NCI-H1694 (cell line): ENCODE measurements at places on chromosomes 5 and 9.
A peak's percentile ranks its signal among the peaks of the same experiment; 100 is the strongest.

DNA sequence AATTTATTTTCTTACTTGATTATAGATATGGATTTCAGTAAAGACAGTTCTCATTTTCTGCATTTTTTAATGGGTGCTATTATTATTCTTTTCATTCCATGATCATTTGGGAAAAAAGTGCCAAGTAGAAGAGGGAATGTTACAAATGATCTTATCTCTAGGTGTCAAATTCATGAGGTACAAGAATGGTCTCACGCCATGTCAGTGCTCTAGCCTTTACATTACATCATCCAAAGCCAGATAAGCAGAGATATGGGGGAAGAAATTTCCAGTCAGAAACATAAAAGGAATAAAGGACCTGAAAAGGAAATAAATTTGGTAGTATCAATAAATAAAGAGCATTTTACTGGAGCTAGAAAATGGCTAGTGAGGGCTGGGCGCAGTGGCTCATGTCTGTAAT is 1544.2 kb upstream of the CDH6 start:
- DNase-seq, result no peak

DNA sequence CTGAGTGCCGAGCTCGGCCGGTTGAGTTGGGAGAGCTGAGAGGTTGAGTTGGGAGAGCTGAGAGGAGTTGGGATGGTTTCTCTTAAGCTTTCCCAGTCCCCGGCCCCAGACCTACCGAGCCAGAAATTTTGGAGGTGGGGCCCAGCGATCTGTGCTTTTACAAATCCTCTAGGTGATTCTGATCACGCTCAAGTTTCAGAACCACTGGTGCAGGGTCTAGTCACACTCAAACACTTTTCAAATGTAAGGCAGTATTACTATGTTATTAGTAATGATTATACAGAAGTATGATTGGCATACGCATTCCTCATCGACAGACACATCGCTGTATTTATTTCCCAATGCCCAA is 256 bp upstream of the CLINT1 start:
- DNase-seq, result no peak

DNA sequence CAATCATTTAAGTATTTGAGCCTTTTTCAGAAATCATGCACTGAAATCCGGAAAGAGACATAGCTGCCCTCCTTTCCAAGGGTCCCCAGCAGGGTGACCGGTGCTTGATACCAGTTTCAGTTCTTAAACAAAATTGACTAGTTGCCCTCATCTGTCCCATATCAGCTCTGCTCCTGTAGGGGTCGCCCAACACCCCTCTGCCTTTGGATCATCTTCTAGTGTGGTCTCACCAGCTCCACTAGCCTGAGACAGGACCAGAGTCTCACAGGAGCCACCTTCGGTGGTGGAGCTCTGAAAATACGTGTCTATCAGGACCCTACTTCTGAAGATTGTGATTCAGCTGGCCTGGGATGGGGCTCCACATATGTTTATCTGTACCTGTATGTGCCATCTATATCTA is 428.2 kb downstream of the ENC1 start:
- no peak for DNase-seq

DNA sequence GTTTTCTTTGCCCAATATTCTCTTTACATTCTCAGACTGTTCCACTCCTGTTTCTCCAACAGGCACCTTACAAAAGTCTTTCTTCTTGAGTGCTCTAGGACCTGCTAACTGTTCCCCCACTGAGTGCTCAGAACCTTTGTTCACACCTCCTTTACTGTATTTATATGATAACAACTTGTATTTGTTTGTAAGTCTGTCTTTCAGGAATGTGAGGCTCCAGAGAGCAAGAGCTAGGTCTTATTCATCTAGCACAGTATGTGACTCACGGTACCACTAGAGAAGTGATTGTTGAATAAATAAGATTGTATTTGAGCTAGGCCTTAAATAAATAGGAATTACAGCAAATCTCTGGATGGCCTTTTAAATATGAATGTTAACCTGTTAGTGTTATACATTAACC is 42.5 kb upstream of the MYOT start:
- no peak for DNase-seq

DNA sequence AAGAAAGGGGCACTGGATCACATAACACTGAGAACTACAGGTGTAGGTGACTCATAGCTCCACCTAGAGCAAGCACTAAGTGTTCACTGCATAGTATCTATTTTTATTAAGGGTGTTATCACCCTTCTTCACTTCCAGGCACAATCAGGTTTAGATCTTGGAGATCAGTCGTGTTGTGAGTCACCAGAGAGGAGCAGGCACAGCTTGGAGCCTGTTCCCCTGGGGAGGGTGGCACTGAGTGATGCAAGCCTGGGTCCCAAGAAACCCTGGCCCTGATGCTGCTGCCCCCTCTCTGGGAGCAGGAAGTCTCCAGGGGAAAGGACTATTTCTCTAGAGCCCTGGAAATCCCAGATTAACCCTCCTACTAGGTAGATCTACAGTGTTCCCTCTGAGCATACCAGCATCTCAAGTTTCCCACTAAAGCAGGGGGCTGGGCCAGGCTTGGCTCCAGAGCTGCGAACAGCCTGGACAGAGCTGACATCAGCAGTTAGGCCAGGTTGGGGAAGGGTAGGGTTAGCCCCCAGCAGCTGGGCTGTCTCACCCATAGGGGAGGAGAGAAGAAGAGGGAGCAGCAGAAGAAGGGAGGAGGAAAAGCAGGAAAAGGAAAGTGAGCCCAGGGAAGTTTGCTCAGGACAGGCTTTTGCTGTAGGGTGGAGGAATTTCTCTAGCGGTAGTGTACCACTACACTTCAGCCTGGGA is 28.1 kb upstream of the SPINK4 start:
- no peak for DNase-seq

GRCh38 chr5:7881091-7881490 is 12.1 kb downstream of the MTRR start:
- DNase-seq, result no peak

- DNase-seq, result no peak
Observed at GRCh38 chr9:107667231-107668070, 177.9 kb upstream of the KLF4 start.

DNA sequence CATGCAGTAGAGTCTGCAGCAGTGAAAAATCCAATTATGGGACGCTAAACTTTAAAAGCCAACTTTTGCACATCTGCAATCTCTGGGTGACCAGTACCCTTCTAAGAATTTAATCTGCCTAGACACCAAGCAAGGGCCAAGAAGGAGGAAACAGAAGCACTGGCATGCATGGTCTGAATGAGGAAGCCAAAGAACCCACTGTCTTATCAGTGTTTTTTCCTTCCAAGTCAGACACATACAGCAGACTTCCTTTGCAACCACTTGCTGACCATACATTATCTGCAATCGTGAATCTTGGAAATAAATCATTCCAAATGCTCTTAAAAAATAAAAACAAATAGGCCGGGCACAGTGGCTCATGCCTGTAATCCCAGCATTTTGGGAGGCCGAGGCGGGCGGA is 65.9 kb downstream of the DEPDC1B start:
- no peak for DNase-seq

DNA sequence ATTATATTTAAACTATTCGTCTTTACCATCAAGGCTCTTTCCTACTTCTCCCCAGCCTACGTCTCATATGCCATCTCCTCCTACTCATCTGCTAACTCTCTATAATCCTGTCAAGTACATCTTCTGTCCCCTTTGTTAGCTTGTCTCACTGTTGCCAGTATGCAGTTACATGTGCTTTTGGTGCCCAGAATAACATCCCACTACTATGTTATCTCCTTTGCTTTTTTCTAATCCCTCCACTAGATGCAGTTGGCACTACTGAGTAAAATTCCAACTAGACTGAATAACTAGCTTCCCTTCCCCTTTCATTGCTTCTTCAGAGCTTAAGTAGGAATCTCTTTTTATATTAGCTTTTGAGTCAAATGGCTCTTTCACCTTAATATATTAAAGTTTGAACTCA is 3.0 kb upstream of the ARRDC3 start:
- no peak for DNase-seq

- peak; percentile 34 for DNase-seq
Observed at GRCh38 chr9:97501177-97501971, at the start of gene TMOD1. TSS of gene TMOD1 (plus strand) at chr9:97501666. CDS start at chr9:97524189, 22,523 bp downstream.

- no peak for DNase-seq
Observed at GRCh38 chr9:87498811-87499360, 1.2 kb downstream of the DAPK1 start.

DNA sequence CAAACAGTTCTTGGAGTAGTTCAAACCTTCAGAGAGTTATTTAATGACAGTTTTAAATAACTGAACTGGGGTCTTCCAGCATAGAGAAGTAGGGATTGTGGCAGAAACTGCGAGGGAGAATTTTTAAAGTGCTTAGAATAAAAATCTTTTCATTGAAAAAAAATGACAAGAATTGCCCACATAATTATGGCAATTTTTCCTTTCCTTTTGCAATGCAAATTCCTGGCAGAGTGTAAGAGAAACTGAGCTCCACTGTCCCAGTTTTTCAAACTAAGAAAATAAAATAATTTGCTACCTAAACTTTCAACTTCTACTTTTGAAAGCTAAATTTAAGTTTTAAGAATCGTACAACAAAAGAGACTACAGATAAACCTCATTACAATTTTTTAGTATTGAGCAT is 2.3 kb upstream of the PTGER4 start:
- no peak for DNase-seq

- DNase-seq, result no peak
Observed at GRCh38 chr9:93860694-93861658, 94.2 kb downstream of the BARX1 start.

DNA sequence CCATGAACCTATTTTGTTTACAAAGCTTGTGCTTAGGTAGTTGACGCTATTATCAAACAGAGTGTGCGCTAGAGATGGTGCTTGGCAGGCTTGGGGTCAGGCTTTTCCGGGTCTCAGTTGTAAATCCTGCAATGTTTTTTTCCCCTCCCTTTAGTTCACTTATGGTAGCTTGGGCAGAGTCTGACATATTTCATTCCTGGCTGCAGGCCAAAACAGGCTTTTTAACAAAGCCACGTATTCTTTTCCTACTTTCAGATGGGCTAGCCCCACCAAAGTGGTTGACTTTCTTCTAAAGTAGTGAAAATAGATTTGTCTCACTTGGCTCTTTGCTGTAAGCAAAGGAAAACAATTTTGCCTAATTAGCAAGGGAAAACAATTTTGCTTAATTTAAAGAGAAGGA is 58.0 kb upstream of the FBN2 start:
- DNase-seq, result no peak

DNA sequence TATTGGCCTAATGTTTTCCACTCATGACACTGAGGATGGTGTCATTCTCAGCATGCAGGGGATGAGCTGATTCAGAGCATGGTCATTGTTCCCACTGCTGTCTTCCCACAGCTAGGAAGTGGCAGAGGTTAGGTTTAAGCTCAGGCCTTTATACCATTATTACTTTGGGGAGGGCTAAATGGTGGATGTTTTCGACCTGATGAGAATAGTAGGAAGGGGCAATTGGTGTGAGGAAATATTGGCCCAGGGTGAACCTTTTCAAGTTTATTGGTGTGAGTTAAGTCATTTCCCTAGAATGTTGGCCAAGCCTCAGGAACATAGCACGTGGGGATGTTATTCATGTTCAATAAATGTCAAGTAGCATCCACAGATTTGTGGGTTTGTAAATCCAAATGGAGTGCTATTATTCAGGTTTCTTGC is 59.6 kb downstream of the ARHGAP26 start:
- DNase-seq, result no peak

GRCh38 chr9:7316166-7316795 is 483.3 kb downstream of the DMAC1 start:
- DNase-seq, result no peak

- DNase-seq, result no peak
Observed at GRCh38 chr9:133788819-133789717, 50.9 kb upstream of the SARDH start.

DNA sequence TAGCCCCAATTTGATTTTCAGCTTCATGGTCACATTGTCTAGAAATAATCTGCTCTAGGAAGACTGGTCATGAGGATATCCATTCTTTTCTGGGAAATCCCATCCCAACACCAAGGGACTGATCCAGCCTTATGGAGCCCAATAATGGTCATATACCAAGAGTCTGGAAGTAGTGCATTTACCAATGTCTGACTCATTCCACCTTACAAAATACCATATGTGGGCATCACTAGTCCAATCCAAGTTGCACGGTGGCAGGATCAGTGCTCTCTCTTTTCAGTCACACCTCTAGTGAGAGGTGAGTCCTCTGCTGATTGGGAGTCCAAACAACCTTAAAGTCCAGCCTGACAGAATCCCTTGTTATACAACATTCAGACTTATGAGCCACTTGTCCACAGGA is 73.7 kb downstream of the FEM1C start:
- DNase-seq, result no peak

GRCh38 chr9:70801181-70801829 is 320.1 kb downstream of the TRPM3 start:
- no peak for DNase-seq

DNA sequence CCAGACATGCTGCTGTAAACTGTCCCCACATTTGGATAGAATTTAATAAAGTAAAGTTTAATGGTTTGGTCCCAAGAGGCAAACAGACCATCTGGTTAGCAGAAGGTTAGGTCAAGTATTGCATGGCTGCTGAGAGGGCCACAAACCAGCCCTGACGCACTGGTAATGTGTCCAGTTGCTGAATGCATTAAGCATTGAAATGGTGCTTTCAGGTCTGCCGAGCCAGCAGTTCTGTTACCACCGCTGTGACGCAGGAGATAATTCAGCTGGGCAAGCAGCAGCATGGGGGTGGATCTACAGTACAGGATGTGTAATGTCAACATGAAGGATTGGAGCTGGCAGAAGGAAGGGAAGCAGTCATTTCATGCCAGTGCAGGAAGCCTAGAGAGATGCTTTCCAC is 16.0 kb downstream of the ZNF462 start:
- peak; percentile 44 for DNase-seq

- no peak for DNase-seq
Observed at GRCh38 chr5:93192087-93192486, 388.9 kb downstream of the NR2F1-AS1 start.

GRCh38 chr9:70566751-70567150 is 152.3 kb upstream of the KLF9 start:
- no peak for DNase-seq

- no peak for DNase-seq
Observed at GRCh38 chr5:22985446-22985845, 132.3 kb upstream of the CDH12 start.

- DNase-seq, result no peak
Observed at GRCh38 chr5:93511445-93511844, 69.6 kb downstream of the NR2F1-AS1 start.

GRCh38 chr9:72680593-72681282 is 159.3 kb downstream of the TMC1 start:
- DNase-seq, result no peak

GRCh38 chr9:84669013-84669287 is 579 bp upstream of the NTRK2 start:
- no peak for DNase-seq

- no peak for DNase-seq
Observed at GRCh38 chr5:77231471-77232138, 21.1 kb downstream of the PDE8B start.

DNA sequence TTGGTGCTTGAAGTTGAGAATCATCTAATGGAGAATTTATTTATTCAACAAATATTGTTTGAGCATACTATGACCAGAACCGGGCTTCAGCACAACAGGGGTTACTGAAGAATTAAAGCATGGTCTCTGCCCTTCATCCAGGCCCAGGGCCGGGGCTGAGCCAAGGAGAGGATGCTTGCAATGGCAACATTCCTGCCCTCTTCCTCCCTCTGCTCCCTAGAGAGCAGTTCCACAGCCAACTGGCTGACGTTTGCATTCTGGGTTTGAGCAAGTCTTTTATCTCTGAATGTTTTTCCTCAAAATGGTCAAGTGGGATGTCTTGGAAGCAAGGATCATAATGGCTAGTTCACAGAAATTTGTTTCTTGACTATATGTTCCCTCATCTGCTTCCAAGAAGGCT is 80.7 kb downstream of the GLDC start:
- DNase-seq, result no peak
